Fibroblast of skin of left biceps (primary cell): ENCODE measurements at places on chromosomes 12 and 14.

DNA sequence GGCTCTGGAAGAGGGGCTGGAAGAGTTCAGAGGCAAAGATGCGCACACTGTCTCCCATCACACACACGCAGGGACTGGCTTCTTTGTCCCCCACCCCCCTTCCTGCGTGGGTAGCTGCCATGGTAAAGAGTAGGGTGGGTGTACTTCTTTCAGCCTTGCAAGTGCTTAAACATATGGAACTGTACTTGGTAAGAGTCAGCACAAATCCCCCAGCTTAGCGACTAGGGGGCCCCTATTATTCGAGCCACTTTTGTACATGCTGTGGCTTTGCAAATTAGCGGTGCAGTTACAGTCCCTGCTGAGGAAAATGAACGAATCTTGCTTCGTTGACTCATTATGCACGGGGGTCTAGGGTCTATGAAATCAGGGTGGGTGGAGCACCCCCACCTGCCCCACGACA is 123.8 kb downstream of the AACS start:
- DNase-seq: no peak

DNA sequence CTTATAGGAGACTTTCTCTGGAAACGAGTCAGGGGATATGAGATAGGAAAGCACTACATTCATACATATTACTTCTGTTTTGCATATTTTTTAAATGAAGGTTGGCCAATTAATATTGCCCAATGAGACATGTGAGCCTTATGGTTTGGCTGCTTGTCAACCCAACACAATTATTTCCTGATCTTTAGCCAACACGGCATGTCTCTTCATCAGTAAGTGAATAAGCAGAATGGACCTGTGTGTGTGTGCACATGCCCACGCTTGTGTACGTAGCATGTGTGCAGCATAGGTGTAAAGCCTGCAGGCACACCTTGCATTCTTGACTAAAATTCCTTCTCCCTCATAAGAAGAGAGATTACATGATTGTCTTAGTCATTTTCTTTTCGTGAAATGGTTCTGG is 88.3 kb downstream of the STON2 start:
- no peak for DNase-seq

DNA sequence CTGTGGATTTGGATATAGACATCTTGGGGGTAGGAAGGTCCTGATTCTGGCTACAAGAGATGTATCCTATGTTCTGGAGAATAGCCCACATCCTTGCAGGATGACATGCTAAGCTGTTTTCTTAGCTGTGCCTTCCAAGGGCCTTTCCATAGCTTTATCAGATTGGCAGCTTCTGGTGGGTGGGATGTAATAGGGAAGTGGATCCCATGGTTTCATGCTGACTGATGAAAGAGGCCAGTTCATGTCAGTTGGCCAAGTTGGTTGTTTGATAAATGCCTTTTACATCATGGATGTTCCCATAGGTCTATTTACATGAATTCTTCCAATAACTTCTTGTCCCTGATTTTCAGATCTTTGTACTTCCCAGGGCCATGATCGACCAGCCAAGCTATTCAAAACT is 169.1 kb upstream of the RMST start:
- DNase-seq: no peak

DNA sequence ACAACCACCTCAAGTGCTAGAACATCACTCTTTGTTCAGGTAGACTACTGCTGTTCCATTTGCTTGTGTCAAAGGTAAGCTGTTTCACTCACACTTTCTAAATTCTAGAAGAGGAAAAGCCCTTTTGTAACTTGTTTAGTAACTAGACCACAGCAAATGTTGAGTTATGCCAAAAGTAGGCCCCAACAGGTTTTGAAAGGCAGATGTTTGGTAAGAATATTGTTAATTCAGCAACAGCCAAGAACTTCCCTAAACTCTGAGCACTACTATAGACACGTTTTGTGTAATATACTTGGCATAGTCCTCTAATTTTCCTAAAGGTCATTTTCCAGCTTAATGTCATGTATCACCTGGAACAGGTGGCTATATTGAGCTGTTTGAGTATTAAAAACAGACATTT is 79.0 kb downstream of the DCAF5 start:
- no peak for DNase-seq

GRCh38 chr12:47021298-47021697 is 58.1 kb upstream of the PCED1B start:
- peak; percentile 73 for DNase-seq

DNA sequence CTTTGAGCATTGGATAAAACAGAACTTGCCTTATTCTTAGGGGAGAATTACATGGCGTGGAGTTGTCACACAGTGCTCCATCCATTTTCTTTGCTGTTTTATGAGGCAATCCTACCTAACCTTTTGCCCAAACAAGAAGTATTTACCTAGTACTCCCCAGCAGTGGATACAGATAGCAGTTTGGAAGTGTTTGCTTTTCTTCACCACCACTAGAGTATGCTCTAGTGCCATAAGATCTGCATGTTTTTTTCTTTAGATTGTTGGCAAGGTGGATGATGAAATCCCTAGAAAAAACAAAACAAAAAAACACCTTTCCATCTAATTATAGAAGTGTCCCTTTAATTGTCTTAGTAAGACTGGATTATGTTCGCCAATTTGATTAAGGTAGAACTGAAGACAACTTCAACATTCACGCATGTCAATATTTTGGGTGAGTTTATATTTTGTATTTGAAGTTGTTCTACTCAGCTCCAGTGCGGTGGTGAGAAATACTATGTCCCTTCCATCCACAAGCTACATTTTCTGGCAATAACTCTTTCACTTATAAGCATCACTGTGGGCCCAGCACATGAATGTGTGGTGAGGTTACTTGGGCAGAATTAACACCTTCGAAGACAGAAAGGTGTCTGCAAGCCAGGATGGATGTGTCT is 23.6 kb upstream of the TMEM260 start:
- DNase-seq: no peak

DNA sequence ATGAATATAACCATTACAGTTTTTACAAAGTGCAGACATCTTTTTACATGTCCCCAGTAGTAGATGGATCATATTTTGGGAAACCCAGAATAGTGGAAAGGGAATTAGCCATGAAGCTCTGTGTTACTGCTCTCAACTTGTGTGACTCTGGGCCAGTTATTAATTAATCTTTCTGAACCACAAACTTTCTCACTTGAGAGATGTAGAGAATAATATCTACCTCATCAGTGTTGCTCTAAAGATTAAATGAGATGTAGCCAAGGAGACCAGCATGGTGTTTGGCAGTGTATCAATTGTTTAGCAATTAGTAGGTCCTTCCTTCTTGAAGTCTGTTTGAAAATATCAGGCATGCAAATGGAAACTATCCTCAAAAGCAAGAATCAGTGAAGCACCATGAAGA is 169.2 kb downstream of the TMTC2 start:
- no peak for DNase-seq

- DNase-seq: no peak
Measured at GRCh38 chr12:95339086-95339788, 121.6 kb downstream of the VEZT start.
